WERI-Rb-1 (cell line): ENCODE measurements at places on chromosomes 3 and 15.

- DNase-seq, result no peak
Measured at GRCh38 chr3:178088963-178089362, 447.3 kb upstream of the KCNMB2 start.

GRCh38 chr3:77071364-77071763 lies 31.5 kb downstream of the ROBO2 start:
- DNase-seq, result no peak

DNA sequence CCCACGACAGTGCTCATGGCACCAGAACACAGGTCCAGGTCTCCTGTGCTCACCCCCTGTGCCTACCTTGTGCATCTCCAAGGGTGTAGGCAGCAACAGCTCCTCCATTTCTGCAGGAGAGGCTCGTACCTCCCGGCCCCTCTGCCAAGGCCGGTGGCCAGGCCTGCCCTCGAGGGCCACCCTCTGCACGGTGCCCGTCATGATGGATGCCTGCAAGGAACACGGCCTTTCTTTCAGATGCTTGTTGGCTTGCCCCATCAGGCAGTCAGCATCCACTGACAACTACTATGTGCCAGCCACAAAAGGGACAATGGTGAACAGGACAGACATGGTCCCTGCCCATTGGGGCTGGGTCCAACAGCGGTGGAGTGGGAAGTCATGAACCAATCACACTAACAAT lies 43.8 kb downstream of the GRIP2 start:
- no peak for DNase-seq

DNA sequence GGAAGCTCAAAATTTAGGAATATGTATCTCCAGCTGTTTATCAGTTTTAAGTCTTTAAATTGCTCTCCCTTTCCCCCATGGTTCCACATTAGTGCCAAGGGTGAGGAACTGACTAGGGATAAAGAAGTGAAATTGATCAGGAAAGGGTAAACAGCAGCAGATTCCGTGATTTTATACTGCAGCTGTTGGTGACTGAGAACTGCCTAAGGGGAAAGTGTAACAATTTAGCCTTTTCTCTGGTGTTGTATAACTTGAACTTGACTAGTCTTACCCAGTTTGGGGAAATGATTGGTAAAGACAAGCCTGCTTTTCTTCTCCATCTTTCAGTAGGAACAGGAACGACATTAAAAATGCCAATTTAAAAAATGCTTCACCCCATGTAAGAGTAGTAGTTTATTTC lies 5.0 kb downstream of the SPRED1 start:
- DNase-seq, result no peak

GRCh38 chr3:30622047-30622545 lies 15.7 kb downstream of the TGFBR2 start:
- no peak for DNase-seq

DNA sequence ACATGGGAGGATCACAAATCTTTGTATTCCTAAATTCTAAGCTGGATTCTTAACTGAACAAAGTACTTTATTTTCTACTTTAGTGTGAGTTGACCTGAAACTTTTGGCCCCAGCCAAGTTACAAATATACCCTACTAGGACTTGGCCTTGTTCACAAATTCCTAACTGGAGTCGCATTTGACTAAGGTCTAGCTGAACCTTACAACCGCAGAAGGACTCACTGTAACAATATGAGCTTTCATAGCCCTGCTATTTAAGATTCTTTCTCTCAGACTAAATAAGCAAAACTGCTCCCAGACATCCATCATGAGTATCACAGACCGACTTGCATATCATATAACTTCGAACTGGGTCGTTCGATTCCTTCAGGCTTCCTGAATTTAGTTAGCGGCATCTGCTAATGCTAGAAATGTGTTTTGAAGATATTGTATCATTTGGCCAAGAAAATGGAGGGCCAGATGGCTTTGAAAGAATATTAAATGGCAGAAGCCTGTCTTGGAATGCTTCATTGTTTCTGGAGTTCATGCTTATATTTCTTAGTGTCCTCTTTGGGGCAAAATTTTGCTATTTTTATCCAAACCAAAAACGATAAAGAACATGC lies 28.4 kb upstream of the ADAMTS9 start:
- no peak for DNase-seq

GRCh38 chr3:13463618-13464400 lies 16.3 kb upstream of the HDAC11 start:
- DNase-seq, result no peak

GRCh38 chr15:55549305-55549704 lies 38.8 kb downstream of the PYGO1 start:
- no peak for DNase-seq

- DNase-seq, result no peak
Measured at GRCh38 chr3:148307443-148307843, 390.3 kb upstream of the AGTR1 start.

- DNase-seq, result no peak
Measured at GRCh38 chr3:42513121-42513520, 10.7 kb downstream of the VIPR1 start.

DNA sequence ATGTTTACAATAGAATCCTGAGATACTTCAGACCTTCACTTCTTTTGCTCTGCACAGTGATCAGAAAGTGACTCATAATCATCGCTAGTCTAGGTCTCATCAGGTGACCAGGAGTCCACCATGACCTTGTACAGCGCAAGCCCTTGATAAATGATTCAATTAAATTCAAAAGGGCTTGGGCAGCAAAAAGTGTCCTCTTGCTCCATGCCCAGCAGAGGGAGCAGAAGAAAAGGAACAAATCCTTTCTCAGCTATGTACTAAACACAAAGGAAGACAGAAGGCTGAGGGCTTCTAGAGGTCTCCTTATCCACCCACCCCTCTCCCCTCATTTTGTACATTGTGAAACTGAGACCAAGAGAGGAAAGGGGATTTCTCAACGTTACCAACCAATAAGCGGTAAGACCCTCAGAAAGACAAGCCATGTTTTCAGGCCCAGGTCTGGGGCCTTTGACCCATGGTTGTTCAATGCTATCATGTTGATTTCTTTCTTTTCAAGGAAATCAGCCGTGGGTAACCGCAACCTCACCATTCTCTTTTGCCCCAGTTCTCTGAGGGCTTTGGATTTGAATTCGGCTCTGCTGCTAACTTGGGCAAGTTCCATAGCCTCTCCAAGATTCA lies 74.8 kb downstream of the AQP9 start:
- peak; percentile 38 for DNase-seq

DNA sequence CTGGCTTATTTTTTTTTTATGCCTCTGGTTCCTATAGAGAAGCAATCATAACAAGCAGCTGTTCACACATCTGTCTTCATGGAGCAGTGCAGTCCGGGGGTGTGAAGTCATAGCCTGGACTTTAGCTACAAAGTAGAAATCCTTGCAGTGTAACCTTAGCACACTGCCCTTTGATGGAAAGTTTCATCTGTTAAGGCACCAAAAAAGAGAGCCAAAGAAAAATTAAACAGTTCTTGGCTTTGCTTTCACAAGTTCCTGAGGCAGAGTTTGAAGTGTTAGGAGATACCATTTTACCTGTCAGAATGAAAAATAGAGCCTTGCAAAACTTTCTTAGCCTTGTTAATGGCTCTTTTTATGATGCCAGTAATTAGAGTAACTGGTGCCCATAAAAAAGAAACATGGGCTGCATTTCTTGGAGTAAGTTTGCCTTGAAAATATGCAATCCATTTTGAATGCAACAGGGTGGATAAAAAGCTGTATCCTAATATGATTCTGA lies 84.1 kb downstream of the PIK3R4 start:
- DNase-seq, result no peak

- no peak for DNase-seq
Measured at GRCh38 chr3:98807561-98807960, 44.4 kb downstream of the ST3GAL6 start.

DNA sequence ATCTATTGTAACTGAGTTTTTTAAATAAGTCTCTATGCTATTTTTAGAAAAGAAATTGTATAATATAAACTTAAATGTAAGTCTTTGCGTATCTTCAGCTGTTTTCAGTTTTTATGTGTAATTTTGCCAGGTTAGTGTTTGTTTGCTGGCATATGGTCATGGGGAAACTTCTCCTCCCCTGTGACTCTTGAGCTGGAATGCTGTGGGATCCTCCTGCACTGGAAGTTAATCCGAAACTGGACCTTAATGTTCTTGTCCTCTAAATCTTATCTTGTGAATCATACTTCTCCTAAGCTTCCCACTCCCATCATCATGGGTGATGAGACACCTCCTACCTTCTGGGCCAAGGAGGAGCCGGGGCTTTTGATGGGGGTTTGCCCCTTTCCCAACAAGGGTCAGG lies 52.4 kb upstream of the CHST2 start:
- no peak for DNase-seq

- DNase-seq, result no peak
Measured at GRCh38 chr3:37323494-37323893, 149.1 kb upstream of the LRRFIP2 start.

GRCh38 chr15:98964466-98965133 lies 43.0 kb downstream of the PGPEP1L start:
- DNase-seq, result no peak

GRCh38 chr3:170700054-170700404 lies 114.2 kb upstream of the SLC7A14 start:
- no peak for DNase-seq

GRCh38 chr3:129560269-129560787 lies 17.4 kb downstream of the H1-8 start:
- peak; percentile 40 for DNase-seq

DNA sequence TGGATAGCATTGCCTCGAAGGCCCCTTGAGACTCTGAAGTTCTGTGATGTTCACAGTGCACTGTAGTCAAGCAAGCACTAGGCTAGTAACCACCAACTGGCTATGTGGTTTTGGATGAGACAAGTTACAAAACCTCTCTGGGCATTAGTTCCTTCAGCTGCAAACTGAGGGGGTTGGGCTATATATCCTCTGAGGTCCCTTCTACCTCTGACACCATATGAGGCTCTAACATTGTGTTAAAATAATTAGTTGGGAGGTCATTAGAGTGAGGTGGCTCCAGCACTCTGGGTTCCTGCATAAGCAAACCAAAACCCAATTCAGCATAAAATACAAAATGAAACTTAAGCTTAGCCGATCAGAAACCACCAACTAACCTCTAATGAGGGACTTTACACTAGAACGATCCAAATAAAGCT lies 209.5 kb upstream of the LRRN1 start:
- DNase-seq, result no peak

- no peak for DNase-seq
Measured at GRCh38 chr3:39118079-39118478, 10.6 kb downstream of the TTC21A start.

DNA sequence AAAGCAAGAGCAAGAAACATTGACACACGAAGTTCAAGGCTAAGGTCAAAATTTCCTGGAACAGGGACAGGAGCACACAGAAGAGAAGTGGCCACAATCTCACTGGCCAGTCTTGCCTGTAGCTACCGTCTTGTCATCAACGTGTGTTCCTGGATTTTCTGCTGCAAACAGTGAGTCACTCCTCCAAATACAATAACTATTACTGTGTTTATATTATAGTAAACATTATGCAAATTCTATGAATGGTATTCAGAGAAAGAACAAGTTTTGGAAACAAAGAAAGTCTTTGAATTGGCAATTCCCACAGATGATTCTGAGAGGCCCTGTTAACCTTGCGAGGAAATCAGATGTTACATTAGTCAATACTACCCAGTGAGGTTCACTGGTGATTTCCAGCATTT lies 220.5 kb downstream of the FAM43A start:
- DNase-seq, result no peak

DNA sequence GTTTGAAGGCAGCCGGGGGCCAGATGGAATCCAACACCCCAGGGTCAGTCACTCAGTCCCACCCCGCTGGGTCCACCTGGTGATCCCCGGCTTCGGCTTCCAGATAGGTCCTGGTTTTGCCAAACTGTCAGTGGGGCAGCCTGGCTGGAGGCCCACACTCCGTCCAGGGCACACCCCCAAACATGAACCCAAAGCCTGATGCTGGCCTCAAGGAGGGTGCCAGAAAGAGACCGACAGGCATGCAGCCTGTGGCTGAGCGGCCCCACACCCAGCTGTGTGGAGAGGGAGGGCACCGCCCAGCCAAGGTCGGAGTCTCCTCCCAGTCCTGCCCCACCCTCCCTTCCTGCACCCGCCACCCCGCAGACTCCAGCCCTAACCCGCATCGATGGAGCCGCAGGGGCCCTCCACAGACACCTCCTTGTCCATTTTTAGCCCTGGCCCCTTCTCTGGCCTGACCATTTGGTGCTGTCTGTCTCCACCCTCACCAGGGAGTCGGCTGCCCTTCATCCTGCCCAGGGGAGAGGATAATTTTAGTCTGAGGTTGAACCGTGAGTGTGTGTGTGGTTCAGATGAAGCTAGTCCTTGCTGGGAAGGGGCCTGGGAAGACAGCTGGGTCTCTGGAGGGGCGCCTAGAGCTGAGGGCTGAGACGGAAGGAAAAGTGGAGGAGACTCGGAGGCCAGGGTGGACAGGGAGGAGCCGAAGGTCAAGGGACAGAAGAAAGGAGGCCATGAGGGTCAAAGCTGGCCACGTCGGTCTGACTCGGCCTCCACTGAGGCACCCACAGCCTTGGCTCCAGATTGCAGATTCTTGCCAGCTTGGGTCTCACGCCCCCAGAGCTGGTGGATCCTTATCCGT lies 23.1 kb downstream of the TNK2 start:
- no peak for DNase-seq

GRCh38 chr3:42441791-42442190 lies 31.4 kb upstream of the LYZL4 start:
- no peak for DNase-seq

DNA sequence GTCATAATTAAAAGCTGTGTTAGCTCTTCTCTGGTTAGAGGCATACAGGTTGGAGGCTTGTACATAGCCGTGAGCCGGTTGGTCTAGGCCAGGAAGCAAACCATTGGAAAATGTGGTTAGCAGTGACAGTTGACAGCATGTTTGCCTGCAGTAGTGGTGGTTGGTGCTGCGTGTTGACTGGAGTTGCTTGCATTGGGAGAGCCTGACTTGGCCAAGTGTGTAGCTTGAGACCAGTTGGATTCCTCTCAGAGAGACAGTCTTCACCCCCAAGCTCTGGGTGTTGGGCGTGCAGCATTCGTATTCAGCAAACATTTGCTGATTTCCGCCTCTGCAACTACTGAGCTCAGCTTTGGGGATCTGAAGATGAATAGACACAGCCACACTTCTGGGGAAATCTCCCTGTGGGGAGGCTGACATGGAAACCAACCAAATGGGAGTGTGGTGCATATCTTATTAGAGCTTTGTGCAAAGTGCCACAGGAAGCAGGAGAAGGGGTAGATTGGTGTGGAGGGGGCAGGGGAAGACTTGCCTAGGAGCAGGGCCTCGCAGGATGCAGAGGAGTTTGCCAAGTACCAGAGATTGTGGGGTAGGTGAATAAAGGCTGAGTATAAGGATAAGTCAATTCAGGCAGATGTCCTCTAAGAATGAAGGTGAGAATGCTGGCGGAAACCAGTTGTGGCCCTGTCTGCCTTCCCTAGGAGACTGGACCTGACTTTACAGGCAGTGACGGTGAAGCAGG lies 83.5 kb downstream of the IGF1R start:
- no peak for DNase-seq

DNA sequence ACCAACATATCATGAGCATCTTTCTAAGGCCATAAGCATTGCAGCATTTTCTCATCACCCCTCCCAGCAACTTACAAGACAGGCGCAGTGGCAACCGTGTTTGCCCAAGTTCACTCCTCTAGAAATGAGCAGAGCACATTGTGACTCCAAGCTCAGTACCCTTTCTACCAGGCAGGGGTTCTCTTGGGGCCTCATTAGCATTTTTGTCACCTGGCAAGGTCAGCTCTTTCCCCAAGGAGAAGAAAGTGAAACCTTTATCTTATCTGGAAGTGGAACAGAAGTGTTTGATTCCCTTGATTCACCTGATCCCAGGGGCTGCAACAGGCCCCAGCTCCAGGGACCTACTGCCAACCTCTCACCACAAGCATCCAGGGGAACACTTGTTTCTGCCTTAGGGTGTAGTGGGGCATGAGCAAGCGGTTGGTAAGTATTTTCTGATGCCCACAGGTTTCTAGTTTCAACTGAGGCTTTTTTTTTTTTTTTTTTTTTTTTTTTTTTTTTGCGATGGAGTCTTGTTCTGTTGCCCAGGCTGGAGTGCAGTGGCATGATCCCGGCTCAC lies 44.0 kb upstream of the HERC1 start:
- DNase-seq, result no peak
